ENCODE measurements at places on chromosomes 7 and 10.

DNA sequence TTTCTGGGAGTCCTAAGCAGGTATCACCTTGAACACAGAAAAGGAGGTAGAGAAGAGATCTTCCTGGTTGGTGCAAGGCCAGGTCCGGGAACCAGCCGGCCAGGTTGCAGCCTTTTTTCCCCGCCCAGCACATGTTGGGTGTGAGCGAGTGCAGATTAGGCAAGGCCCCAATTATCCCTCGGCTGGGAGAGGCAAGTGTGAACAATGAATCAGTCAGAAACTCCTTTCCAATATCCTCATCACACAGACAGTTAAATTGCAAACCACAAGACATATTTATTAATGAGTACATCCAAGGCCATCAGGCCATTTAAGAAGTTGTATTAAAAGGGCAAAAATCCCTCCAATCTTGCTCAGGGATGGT is 115.0 kb upstream of the AFAP1L2 start:
- no peak for DNase-seq

DNA sequence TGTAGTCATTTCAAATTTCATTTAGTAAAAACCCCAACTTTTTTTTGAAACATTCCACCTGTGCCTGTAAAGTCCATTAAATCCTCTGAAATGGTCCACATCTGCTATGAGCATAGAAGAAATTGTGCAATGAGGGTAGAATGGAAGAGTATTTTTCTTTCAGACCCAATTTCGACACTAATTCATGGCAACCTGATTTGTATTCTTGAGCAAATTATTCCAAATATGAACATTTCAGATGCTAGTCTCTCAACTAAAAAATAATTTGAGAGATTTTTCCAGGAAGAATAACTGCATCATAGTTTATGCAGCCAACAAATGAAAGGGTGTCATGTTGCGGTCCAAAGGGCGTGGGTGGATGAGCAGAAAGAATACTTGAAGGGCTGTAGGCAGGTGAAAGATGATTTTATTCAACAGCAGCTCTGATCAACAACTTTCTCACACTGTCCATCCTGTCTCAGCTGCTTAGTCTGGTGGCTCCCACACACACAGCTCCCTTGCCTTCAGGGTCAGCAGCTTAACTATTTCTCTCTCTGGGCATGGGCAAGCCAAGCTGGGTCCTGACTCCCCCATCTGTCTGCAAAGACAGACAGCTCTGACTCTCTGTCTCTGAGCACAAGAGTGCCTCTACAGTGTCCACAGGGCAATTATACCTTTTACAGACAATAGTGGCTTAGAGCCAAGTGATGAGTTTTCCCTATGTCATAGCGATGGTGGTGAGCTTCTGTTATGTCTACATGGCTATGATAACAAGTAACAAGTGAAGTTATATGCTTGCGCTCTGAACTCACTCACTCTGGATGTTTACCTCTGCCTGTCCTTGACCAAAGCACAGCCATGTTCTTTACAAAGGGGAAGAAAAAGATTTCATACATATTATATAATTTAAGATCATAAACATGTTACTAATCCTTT is 11.5 kb downstream of the STEAP2 start:
- DNase-seq = no peak

DNA sequence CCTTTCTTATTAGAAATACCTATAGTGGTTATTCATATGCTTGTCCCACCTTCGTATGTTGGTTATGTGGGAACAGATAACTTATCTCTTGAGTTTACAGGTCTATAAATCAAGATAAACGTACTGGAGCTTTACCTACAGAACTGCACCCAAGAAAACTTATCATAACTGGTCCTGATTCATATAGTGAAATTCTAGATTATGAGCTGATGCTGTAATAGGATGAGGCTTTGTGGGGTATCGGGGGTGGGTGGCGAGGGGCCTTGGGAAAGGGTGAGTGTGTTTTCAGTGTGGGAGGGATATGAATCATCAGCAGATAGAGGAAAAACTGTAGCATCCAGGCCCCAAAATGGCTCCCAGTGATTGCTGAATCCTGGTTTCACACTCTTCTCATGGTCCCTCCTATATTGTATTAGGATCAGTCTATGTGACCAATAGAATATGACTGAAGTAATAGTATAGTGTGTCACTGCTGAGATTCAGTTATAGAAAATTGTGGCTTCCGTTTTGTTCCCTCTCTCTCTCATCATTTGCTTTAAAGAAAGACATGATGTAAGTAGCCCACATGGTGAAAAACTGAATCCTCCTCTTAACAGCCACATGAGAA is 706.8 kb upstream of the LRRTM3 start:
- no peak for DNase-seq

- no peak for DNase-seq
These were observed 139.0 kb downstream of the DOCK1 start for GRCh38 chr10:127044186-127044585.

DNA sequence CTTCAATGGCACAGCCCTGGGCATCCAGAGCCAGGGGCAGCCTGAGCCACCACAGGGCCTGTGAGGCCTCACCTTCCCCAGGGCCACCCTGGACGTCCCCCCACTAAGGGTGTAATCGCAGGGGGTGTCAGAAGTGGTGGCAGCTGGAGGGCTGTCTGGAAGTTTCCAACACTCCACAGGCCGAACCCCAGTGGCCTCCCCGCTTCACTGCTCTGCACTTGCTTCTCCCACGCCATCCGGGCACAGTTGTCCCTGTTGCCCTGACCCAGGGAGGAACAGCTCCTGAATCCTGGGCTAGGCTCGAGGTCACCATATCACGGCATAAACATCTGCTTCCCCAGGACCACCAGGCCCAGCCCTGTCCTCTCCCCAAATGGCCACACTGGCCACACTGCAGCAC is 276.6 kb downstream of the MAD1L1 start:
- no peak for DNase-seq

GRCh38 chr10:119595134-119595675 is 1.6 kb downstream of the TIAL1 start:
- DNase-seq = no peak

DNA sequence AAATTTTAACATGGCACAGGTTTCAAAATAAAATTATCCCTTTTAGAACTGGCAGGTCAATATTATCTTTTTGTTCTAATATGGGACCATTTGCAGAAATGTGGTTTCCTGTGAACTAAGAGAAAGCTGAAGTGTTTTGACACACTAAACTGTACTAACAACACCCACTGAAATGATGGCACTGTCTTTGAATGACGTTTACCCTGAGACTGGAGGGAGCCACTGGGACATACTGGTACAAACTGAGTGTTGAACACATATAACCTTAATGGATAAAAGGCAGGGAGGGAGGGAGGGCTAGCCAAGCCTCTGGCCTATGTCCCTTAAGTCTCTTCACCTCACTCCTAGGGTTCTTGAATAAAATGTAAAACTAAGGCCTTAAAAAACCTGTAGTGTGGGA is 95.9 kb downstream of the PDE1C start:
- DNase-seq = no peak

GRCh38 chr7:83677180-83677866 is 28.4 kb upstream of the SEMA3E start:
- DNase-seq = peak; percentile 58

GRCh38 chr7:30556840-30557239 is 37.8 kb upstream of the GARS1 start:
- DNase-seq = no peak

DNA sequence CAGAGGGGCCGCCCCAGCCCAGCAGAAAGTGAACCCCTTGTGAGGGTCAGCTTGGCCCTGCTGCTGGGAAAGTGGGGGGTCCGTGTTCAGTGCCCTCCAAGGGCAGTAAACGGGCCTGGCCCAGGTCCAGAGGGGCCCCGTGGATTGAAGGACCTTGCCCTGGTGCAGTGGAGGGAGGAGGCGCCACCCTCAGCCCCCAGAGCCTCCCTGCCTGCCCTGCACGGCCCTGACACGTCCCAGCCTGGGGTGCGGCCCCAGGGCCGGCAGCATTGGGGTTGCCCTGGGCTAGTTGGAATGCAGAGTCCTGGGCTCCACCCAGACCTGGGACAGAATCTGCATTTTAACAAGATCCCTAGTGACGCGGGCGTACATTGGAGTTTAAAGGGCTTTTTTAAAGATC is 42.8 kb upstream of the FOXL3 start:
- DNase-seq = no peak

DNA sequence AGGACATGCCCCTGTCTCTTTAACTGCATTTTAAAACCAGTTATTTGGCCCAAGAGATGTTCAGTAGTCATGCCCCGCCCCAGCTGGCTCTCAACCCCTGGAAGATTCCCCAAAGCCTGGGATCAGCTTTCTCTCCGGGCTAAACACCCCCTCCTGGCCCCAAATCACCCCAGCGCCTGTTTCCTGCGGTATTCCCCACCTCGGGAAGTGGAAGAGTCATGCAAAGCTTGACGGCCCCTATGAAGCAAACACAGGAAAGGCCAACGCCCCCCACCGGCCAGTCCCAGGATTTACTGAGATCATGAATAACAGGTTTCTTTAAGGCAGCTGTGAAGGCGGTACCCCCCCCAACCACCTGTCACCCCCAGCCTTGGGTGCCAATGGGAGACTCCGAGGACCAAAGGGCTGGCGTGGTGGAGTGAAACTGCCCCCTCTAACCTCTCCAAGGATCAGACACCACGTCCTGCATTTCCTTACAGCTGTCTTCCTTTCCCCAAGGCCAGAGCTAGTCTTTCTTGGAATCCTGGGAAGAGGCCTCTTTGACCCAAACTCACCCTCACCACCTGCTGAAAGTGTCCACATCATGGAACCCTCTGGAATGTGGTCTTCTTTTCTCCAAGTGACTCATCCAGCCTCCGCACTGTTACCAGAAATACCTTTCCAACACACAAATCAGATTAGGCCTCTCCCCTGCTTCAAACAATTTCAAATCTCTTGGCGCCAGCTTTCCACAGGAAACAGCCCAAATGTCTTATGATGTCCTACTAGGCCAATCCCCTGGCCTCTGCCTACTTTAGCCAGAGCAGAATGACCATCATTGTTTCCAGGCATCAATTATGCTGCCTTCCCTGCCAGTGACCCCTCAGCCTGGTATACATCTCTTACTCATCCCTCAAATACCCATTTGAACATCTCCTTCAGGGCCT is 301.5 kb downstream of the ZEB1 start:
- DNase-seq = peak; percentile 40

- no peak for DNase-seq
These were observed 211.6 kb upstream of the PRPS1L1 start for GRCh38 chr7:18239212-18239611.

DNA sequence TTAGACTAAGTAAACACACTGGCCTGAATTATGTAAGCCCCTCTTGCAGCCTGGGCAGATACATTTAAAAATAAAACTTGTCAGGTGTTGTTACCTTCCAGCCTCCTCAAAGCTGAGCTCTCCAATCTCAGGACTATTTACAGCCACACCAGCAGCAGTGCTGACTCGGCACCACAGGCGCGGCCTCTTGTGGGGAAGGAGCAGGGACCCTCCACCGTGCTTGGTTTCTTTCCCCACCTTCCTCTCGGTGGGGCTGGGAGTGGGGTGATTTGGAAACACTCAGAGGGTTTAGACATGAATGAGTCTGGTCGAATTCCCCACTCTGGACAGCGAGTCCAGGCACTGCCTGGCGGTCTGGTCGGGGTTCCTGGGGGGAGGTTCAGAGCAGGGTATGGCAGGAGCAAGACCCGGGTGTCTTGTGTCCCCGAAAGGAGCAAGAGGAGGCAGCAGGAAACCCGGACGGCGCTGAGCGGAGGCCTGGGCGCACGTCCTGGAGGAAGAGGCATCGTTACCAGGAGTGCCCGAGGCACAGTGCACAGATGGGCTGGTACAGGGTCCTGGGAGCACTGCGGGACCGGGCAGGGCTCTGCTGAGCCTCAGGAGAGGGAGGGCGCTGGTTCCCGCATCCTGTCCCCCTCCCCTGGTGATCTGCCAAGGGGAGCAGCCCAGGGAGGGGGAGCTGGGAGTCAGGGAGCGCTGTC is 29.2 kb upstream of the CFAP46 start:
- DNase-seq = no peak

- DNase-seq = no peak
These were observed 11.9 kb downstream of the ANKRD26 start for GRCh38 chr10:27088119-27089044.

DNA sequence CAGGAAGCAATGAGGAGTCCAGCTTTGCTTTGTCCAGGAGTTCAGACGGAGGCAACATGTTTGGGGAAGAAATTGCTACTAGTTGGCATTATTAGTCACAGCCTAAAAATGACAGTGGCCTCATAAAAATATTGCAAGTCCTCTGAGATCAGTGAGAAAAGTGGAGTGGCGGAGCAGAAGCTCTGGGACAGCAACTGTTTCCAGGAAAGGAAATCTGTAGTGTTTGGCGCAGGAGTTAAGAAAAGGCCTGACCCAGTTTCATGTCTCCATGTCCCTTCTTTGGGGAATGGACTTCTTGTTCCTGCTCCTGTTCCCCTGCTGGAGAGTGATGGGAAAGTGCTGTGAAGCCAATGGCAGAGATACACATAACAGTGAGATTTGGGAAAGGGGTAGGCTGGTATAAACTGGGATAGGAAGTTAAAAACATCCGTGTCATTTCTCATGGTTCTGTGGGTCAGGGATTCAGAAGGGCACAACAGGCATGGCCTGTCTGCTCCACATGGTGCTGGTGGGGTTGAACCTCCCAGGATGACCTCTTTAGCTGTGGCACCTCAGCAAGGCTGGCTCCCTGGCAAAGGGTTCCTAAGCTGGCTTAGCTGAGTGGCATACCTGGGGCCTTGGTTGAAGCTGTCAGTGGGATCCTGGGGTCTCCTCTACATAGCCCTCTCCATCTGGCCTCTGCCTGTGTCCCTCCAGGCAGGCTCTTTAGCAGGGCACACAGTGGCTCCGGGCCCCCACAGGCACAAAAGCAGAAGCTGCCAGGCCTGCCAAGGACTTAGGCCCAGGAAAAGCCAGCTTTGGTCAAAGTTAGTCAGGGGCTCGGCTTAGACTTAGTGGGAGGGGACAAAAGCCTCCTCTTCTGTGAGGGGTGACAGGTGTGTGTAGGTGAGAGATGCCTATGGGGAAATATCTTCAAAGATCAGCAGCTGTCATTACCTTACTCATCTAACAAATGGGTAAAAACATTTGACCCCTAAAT is 77.7 kb downstream of the WDFY4 start:
- DNase-seq = no peak

DNA sequence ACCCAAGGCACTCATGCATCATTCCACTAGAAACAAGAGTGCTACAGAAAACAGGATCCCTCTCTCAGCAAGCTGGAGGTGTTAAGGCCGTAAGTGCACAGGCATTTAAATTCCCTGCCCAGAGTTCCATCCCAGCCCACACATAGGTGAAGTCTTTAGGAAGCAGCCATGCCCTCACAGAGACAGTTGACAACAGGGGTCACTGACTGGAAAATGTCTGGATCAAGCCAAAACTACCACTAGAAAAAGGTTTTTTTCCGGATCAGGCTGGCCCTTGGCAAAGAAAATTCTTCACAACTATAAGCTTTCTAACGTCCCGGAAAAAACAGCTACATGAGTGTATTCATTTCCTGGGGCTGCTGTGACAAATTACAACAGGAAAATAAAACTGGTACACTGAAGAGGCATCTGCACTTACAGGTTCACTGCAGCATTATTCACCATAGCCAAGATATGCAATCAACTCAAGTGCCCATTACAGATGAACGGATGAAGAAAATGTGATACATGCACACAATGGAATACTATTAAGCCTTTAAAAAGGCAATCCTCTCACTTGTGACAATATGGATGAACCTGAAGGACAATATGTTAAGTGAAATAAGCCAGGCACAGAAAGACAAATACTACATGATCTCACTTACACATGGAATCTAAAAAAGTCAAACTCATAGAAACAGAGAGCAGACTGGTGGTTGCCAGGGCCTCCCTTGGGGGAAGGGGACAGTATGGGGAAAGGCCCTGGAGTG is 52.5 kb downstream of the SLC25A13 start:
- no peak for DNase-seq

- no peak for DNase-seq
These were observed 6.7 kb downstream of the KCP start for GRCh38 chr7:128903621-128904361.

- DNase-seq = no peak
These were observed 223.7 kb upstream of the ZMIZ1 start for GRCh38 chr10:78844960-78845607.

GRCh38 chr10:60042262-60042661 is 135.9 kb upstream of the CCDC6 start:
- no peak for DNase-seq

Data from HTR-8/SVneo (cell line).